ENCODE measurements at places on chromosomes 1 and 21.

DNA sequence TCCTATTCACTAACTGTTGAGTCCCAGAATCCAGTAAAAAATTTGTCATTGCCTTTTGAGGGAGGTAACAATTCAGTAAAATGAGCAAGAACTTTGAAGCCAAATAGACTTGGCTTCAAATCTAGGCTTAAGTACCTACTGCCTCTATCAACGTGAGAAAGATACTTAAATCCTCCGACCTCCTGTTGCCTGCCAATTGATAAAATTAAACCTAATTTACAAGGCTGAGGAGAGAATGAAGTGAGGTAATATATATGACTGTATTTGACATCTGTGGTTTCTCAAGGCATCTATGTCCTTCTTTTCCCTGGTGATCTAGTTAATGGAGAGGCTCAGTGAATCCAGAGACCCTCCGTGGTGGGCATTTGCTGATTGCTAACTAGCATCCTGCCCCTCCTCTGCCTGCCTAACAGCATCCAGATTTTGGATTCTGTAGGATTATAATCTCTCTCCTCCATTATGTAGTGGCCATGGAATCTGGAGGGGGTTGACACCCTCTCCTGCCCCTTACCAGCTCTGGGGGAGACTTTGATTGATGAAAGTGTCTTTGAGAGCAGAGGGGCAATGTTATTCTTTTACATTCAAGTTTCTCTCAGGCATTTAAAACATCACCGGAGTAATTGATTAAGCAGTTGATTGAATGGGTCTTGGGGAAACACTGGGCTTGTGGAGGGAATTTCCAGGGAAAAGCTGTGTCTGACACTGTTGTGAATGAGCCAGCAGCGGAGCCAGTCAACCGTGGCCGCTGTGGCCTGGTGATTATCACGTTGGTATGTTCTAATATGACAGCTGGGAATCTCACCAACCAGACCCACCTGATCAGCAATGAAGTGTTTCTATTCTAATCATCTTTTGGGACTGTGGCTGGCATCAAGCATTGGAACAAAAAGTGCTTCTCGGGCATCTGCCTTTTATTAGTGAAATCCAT is 140.7 kb upstream of the FAM78B start:
- DNase-seq = no peak

DNA sequence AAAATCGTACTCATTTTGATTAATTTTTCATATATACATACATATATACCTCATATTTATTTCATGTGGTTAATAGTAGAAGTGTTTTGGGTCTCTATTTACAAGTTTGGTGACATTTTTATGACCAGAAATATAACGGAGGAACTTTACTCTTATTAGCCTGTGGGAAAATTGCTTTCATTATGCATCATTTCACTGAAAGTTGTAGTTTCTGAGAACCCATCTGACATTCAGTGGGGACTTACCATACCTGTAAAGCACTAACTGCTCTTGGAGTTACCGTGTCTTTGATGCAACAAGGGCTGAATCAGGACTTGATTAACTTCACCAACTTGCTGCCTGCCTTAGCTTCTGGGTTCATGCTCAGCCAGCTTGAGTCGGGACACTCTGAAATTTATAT is 49.9 kb upstream of the ITPKB start:
- DNase-seq = no peak

DNA sequence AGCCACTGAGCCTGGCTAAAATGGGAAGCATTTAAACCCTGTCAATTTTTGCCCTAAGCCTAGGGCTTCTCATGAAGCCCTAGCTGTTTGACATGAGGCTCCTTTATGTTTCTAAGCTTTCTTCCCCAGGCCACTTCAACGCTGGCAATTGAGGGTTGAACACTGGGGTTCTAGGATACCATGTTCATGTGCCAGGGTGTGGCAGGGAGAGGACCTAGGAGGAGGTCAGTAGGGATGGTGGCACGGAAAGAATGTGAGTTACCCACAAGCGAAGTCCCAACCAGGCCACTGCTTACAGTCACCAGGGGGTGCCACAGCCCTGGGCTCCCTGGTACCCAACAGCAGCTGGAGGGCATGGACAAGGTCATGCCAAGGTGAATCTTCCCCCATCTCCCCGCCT is 90.8 kb upstream of the AJAP1 start:
- DNase-seq = no peak

- peak; percentile 52 for DNase-seq
Measured at GRCh38 chr1:155051777-155052398, 772 bp downstream of the ADAM15 start.

- DNase-seq = no peak
Measured at GRCh38 chr1:119893238-119893791, 3.0 kb downstream of the ADAM30 start.

DNA sequence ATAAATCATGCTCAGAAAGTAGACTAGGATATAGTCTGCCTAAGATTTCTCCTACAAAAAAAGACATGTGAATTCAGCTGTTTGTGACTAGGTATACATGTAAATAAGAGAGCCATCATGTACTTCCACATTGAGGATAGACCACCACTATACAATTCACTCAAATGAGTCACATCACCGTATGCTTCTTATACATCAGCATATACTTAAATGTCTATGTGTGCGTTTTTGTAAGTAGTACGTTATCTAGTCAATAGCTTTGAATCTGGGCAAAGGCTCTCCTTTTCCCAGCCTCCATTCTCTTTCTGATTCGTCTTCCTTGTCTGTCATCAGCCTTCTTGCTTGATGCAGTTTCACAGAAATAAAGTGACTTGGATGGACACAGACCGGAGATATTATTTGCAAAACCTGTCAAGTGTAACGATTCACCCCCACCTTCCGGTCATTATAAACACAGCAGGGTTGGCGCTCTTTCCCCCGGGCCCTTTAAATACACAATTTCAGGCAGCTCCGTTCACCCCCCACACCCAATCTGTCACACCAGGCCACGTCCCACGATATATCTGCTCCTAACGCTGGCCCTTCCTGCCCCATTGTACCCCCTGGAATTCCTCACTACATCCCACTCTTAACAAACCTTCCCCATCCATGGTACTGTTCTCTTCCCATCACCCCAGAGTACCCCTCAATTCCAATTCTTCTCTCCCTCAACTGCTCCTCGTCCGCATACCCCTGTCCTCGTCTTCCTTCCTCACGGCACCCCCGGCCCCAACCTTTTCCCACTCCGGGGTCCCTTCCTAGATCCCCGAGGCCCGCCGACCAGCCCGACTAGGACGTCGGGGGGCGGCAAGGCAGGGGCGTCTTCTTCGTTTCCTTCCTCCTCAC is 636 bp downstream of the VAMP4 start:
- DNase-seq = no peak

- no peak for DNase-seq
Measured at GRCh38 chr1:44447051-44447810, 42.2 kb downstream of the RNF220 start.

DNA sequence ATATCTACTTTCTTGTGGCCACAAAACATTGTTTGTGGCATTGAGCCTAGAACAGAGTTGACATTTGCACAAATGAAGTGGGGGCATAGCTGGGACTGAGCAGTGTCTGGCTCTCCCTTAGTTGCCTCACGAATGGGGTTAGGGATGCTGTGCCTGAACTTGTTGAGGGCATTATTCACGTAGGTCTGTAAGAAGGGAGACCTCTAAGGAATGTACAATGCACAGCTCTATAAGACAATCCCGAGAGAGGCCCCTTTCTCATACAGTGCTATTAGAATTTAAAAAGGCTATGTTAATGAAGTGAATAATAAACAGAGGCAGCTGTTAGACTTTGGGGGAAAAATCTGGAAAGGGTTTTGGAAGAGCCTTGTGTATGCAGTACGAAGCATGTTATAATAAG is 118.4 kb upstream of the DEPDC1 start:
- DNase-seq = no peak

DNA sequence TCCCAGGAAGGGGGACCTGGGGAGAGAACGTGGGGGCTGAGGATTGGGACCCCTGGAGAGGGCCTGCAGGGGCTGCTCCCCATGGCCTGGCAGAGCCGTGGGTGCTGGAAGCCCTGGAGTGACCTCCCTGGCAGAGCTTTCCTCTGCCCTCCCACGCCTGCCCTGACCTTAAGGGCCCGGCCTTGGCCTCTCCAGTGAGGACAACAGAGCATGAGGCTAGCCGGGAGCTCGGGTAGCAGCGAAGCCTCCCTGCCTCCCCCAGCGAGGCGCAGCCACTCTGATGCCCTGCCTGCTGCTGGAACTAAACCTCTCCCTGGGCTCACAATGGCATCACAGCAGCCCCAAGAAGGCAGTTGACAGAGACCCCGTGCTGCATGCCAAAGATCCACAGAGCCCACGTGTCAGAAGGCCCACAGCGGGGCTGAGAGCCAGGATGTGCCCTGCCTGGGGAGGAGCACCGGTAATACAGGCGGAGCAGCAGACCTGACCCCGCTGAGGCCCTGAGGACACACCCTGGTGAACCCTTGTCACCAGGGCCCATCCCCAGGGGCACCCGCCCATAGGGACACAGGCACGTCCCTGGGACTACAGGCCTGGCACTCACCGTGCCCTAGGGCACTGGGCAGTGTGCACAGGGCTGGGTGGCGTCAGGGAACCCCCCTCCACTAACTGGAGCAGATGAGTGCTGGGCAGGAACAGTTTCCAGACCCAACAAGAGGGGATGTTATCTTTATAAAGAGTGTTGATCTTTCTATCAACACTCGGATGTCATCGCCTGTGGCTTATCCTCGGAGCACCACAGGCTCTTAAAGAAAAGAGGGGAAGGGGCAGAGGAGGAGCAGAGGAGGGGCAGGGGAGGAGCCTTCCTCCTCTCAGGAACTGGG is 48.4 kb downstream of the ARHGEF16 start:
- no peak for DNase-seq

GRCh38 chr1:231522931-231523642 is 5.4 kb upstream of the TSNAX start:
- no peak for DNase-seq

GRCh38 chr1:27451343-27451742 is 38.6 kb downstream of the WASF2 start:
- no peak for DNase-seq

- peak; percentile 89 for DNase-seq
Measured at GRCh38 chr1:1079408-1080121, 5.5 kb upstream of the RNF223 start.

- peak; percentile 84 for DNase-seq
Measured at GRCh38 chr1:220787069-220787619, 431 bp downstream of the MTARC1 start.

GRCh38 chr1:59422921-59423575 is 126.2 kb downstream of the FGGY start:
- DNase-seq = no peak

DNA sequence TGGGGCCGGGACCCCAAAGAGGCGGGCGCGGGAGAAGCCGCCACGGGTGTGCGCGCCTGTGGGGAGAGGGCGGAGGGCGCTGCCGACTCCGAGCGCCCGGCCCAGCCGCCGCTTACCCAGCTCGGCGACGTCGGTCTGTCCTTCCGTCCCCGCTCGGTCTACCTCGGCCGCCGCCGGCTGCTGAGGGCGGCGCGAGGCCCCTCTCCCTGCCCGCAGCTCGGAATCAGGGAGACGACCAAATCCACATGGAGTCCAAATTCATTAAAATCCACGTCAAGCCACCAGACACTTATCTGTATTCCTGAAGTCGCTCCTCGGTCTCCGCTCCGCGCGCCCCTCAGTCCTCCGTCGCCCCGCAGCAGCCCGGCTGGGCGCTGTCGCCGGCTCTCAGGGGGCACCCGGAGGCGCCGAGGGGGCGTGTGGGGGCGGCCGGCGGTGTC is 637 bp downstream of the PLXNA2 start:
- no peak for DNase-seq

DNA sequence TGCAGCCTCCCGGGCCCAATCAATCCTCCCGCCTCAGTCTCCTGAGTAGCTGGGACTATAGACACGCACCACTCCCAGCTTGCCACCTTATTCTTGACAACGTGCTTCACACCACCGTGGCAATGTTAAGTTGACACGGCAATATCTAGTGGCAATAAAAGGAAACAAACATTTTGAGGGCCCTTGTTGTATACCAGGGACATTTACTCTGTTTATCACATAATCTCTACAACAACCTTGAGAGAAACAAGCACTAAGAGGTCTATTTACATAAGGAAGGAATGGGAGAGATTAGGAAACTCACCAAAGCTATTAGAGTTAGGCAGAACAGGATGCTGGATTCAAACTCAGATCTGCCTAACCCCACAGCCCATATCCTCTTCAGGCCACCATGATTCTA is 3.1 kb downstream of the KLHDC8A start:
- DNase-seq = no peak

DNA sequence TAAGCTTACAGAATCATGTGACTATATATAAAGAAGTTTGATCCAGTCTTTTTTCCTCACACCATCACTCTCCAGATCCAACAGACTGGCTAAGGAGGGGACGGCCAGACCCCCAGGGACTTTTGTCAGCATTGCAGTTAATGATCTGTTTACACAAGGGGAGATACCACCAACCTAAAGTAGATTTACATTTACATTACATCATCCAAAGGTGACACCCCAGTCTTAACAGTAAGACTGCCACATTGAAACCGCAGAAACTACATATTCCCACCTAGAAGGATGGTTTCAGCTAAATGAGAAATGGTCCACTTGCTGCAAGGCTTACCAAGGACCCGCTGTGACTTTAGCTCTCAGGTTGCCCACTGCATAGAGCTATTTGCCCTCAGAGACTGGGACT is 3.4 kb downstream of the RCAN1 start:
- no peak for DNase-seq

- DNase-seq = no peak
Measured at GRCh38 chr1:171251952-171252300, 3.6 kb downstream of the FMO1 start.

GRCh38 chr1:113021430-113022085 is 51.4 kb upstream of the LRIG2 start:
- no peak for DNase-seq

DNA sequence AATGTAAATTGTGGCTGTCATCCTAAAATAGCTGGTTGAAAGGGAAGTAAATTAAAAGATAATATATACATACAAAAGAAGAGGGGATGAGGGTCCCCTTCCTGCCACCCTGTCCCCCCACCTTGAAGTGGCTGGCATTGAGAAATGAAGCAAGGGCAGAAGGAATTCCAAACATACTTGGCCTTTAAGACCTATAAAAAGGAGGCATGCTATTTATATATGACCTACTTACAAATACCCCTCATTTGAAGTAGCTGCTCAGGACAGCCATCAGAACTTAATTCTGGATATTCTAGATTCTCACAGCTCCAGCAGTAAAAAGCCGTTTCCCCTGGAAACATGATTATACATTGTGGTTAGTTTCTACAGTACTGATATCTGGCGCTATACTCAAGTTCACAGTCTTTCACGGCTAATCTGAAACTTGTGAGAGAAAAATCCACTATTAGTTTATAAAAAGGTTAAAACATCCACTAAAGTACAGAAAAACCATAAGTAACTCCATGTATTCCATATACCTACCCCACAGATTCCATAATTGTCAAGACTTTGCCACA is 9.6 kb upstream of the MAP10 start:
- no peak for DNase-seq

GRCh38 chr1:186413319-186413718 is 37.7 kb downstream of the ODR4 start:
- no peak for DNase-seq

GRCh38 chr1:28417441-28417922 is 47.9 kb downstream of the PHACTR4 start:
- peak; percentile 41 for DNase-seq

- no peak for DNase-seq
Measured at GRCh38 chr21:31766899-31767298, 35.0 kb upstream of the SCAF4 start.

Data from large intestine (tissue), 12 donors.